OCI-LY7 (cell line): ENCODE measurements at places on chromosomes 7 and 10.

- no peak for DNase-seq
Measured at GRCh38 chr10:20712774-20713173, 184.3 kb downstream of the NEBL start.

GRCh38 chr10:105473170-105473569, 832.1 kb downstream of the SORCS3 start:
- no peak for DNase-seq

GRCh38 chr10:29838539-29838938, 203.8 kb upstream of the SVIL start:
- no peak for DNase-seq

DNA sequence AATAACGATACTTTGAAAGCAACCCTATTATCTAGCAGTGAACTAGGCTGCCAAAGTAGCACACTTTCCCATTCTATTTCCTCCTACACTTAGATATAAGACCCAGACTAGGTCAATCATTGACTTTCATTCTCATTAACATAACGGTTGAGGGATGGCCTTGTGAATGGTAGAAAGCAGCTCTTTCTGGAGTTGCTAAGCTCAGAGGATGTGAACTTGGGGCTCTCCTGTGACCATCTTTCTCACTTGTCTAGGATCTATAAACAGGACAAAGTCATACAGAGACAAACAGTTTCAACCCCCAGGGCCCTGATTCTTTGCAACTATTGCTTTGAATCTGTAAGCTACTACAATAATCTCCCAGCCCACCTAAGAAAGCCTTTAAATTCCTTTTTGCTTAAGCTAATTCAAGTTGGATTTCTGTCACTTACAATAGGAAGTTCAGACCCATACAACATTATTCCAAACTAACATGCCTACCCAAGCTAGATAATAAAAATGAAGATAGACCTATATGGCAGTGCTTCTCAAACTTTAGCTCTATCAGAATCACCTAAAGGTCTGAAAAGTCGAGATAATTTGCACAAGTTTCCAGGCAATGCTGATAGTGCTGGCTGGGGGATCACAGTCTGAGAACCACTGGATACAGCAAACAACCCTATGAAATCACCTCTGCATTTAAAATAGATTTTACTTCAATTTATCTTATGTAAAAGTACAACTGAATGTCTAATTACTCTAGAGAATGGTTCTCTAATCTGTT, 16.7 kb downstream of the P4HA1 start:
- DNase-seq: no peak

GRCh38 chr7:79361214-79361613, 92.3 kb downstream of the MAGI2 start:
- DNase-seq: no peak

GRCh38 chr10:93124580-93125318, 51.1 kb downstream of the CYP26A1 start:
- DNase-seq: no peak

DNA sequence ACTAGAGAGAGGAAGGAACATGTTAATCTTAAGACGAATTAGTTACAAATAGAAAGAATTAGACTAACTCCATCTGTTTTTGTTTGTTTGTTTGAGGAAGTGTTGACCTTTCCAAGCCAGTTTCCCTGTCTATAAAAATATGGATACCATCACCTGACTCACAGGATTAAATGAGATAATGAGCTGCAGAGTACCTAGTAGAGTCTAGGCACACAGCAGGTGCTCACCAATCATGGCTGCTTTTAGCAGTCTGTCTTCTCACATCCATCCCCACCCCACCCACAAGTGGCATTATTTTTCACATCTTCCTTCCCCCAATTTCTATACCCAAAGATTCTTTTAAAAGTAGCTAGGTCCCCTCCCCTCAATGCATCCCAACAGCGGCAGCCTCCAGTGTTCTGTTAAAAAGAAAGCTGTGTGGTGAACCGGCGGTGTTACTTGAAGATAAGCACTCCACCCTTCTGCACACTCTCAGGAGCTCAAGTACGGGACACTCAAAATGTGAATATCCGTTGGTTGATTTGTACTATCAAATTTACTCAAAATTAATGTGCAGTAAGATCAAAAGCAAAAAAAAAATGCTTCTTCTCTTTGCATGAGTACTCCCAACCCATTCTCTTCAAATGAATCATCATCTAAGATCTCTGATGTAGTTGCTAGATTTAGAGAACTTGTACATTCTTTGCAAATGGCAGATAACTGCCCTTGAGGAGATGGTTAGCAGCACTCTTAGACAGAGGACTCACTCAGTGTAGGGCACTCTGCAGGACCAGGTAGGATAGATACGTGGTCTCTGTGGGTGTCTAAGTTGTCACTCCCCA, 145.4 kb upstream of the ASAH2 start:
- no peak for DNase-seq
